ENCODE measurements at places on chromosomes 1 and 21.

- DNase-seq: no peak
Observed at GRCh38 chr1:205350691-205351141, 6.0 kb downstream of the KLHDC8A start.

- DNase-seq: no peak
Observed at GRCh38 chr1:233031521-233031920, 81.1 kb downstream of the NTPCR start.

- no peak for DNase-seq
Observed at GRCh38 chr1:67350783-67351182, 43.1 kb downstream of the IL12RB2 start.

DNA sequence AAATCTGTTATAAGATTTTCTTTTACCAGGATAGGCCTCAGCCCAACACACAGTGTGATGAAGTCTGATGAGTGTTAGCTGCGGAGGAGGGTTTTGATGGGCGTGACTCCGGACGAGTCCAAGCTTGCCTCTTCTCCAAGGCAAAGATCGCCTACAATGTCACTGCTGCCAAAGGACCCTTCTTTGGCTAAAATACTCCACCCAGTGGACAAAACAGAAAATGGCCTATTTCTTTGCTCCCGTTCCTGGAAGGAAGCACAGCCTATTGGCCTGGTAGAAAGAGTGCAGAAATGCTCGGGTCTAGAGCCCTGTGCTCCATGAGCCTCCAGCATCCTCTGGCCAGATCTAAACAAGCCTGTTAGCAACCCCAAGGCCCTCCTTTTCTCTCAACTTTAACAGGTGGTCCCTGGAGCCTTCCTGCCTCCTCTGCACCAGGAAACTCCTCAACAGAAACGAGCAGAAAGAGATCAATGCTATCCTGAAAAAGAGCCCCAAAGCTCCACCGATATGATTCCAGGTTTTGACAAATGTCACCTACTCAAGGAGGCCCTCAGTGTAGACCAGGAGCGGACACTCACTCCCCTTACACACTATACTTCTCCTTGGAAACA is 3.4 kb upstream of the CASQ2 start:
- no peak for DNase-seq

- DNase-seq: no peak
Observed at GRCh38 chr1:220886470-220887201, 7.4 kb downstream of the HLX start.

DNA sequence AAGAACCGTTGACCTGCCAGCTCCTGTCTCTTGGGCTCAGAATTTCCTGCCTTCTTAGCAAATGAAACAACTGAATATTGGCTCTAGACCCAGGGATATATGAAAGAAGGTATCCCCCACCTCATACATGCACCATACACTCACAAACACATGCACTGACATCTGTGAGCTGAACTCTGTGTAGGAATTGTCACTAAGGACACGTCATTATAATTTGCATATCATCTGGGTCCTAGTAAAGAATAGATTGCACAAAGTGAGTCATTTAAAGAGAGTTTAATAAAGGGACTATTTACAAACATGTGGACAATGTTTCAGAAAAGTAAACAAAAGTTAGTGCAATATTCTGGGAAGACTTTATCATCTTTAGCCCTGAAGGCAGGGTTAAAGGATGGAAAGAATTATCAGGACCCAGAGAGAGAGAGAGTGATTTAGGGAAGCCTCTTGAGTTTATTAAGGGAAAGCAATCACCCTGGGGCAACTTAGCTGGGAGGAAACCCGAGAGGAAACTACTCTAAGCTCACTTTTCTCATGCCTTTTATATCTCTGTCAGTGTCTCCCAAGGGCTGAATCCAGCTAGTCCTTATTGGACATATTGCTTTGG is 74.1 kb upstream of the PLA2G4A start:
- no peak for DNase-seq

- DNase-seq: no peak
Observed at GRCh38 chr1:78334952-78335351, 155.8 kb upstream of the PTGFR start.
